ENCODE measurements at places on chromosomes 13 and 19.

DNA sequence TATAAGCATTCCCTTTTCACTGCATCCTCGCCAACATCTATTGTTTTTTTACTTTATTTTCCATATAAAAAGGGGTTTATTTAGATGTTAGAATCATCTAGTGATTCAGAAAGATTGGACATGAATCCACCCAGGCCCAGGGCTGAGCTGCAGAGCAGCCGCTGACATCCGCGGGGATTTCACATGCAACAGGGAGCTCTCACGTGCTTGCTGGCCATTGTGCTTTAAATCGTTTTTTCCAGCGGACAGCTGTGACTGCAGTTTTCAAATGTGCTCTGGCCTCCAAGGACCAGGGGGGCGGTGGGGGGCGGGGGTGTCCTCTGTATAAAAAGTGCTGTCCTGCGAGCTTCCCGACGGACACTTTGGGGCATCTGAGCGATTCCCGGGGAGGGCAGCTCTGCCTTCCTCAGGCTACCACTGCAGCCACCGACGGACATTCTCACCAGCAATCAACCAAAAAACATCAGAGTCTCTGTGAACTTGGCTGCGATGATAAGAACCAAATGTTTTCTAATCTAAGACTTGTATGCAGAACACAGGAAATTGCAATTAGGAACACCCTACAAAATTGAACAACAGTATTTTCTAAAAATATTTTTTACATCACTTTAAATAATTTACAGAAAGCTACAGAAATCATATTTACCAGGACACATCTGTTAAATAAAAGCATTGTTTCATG lies 12.6 kb downstream of the RB1 start:
- DNase-seq = no peak

GRCh38 chr13:34031610-34032009 lies 213.7 kb downstream of the RFC3 start:
- no peak for DNase-seq

GRCh38 chr13:105333416-105333815 lies 1202.0 kb downstream of the EFNB2 start:
- peak; percentile 9 for DNase-seq

GRCh38 chr13:97408938-97409337 lies 25.0 kb upstream of the RAP2A start:
- no peak for DNase-seq

DNA sequence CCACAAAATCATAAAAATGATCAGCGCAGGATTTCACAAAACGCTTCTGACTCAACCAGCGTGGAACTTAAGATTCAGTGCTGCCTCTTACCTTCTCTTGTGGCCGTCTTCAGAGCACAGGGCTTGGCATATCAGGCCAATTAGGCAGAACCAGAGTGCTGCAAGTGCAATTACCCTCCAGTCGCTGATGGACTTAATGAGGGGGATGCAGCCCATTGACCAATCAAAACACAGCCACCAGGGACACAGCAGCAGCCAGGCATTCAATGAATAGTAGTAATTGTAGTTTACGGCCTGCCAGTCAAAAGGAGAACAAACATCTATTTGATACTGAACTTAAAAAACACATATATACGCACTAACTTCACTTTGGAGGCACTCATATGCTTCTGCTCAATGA lies 38.2 kb downstream of the TMTC4 start:
- DNase-seq = no peak

DNA sequence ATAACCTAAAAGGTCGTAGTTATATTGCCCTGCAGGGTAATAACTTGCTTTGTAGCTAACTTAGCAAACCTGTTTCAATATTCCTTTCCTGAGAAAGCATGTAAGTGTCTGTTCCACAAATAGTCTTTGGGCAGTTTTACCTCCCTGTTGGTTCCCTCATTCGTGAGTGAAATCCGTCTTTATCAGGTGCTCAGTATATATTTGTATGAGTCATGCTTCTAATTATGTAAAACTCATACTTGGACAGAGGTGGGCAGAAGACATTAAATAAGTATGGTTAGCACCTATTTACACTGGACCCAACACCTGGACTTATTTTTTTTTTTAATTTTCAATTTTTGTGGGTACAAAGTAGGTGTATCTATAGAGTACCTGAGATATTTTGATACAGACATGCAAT lies 44.9 kb upstream of the MEDAG start:
- no peak for DNase-seq

GRCh38 chr13:81929988-81930387 lies 1589.1 kb upstream of the SPRY2 start:
- peak; percentile 44 for DNase-seq

DNA sequence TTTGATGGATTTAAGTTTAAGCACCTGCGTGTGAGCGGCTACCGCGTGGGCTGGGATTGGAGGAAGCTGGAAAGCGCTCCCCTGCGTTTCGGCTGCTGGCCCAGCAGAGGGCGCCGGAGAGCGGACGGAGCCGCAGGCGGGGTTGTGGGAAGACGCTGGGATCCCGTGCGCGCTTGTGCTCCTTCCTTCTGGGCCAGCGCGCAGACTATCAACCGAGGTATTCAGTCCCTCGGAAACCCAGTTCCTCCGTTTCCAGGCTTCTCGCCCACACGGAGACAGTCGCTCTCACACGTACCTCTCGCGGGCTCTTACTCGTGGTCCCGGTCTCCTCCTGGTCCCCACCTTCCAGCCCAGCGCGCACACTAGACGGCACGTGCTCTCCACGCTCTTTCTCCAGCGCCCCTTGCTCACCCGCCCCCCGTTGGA lies 28.8 kb downstream of the EPN1 start:
- peak; percentile 36 for DNase-seq

GRCh38 chr19:327291-328024 lies 17.1 kb downstream of the MIER2 start:
- DNase-seq = no peak

- no peak for DNase-seq
Measured at GRCh38 chr13:43545317-43545874, 241.4 kb downstream of the ENOX1 start.

DNA sequence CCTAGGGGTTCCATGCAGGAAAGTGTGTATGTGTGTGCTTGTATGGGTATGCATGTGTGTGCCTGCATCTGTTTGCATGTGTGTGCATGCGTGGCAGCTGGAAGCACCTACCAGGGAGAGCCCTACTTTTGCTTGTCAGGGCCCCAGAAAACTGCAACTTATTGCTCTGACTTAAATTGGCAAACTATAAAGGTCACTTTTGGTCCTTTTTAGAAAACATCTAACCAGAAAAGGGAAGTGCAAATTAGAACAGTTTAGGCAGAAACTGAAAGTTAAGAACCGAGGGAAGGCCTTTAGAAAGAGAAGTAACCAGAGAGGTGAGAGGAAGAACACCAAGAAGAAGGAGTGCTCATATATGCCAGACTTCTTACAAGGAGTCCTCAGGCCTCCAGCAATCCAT lies 32.5 kb downstream of the DLEU7 start:
- DNase-seq = no peak

GRCh38 chr13:42970824-42971690 lies 21.0 kb downstream of the EPSTI1 start:
- DNase-seq = peak; percentile 71

All from kidney tubule cell (primary cell).